ENCODE measurements at places on chromosomes 2 and 18.

- DNase-seq, result peak; percentile 25
Observed at GRCh38 chr18:63319383-63320122, at the start of gene BCL2. BCL2 (minus strand) TSS chr18:63319769.

DNA sequence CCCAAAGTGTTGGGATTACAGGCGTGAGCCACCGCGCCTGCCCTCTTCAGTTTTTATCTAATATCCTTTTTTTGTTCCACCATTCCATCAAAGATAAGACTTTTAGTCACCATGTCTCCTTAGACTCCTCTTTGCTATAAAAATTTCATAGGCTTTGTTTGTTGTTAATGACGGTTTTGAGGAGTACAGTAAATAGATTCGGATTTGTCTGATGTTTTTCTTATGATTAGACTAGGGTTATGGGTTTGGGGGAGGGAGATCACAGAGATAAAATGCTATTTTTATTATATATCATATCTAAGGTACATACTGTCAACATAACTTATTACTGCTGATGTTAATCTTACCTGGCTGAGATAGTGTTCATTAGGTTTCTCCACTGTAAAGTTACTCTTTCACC, 6.2 kb downstream of the IL36B start:
- DNase-seq, result no peak

GRCh38 chr2:45577441-45577840, 33.6 kb downstream of the SRBD1 start:
- no peak for DNase-seq

- no peak for DNase-seq
Observed at GRCh38 chr2:152379089-152379488, 44.1 kb downstream of the FMNL2 start.

GRCh38 chr18:56200381-56200911, 437.9 kb downstream of the TXNL1 start:
- no peak for DNase-seq

GRCh38 chr2:73822276-73822675, 6.5 kb upstream of the STAMBP start:
- DNase-seq, result no peak

Data from bone marrow (tissue), 2 donors.